ENCODE measurements at places on chromosomes 1 and 21. TPM values are rescaled to one million over a fixed set of nuclear protein-coding genes. Genes with fewer than 3 reads are reported as not detected.

The GON4L gene
- total RNA-seq: 16.8 TPM

The CNIH4 gene
- 58.3 TPM for total RNA-seq

The FGGY gene
- total RNA-seq: 8.9 TPM

The ENTREP3 gene
- 27.8 TPM for total RNA-seq

The HRNR gene
- total RNA-seq: not detected

The SLC6A9 gene
- 5.2 TPM for total RNA-seq

The LCE3C gene
- total RNA-seq: not detected

The ZBTB8OS gene
- total RNA-seq: 27.7 TPM

The ST3GAL3 gene
- 19.6 TPM for total RNA-seq

The FBLIM1 gene
- 61.7 TPM for total RNA-seq

The ADGRL4 gene
- total RNA-seq: 7.0 TPM

The RGS13 gene
- total RNA-seq: not detected

The OLFML3 gene
- total RNA-seq: 48.5 TPM

The SLC9C2 gene
- total RNA-seq: not detected

The BTG2 gene
- total RNA-seq: 5.5 TPM

The FRRS1 gene
- 7.6 TPM for total RNA-seq

The MXRA8 gene
- total RNA-seq: 409 TPM

The C1orf141 gene
- total RNA-seq: not detected
